ENCODE measurements at places on chromosomes 7 and 10. TPM values are rescaled to one million over a fixed set of nuclear protein-coding genes. Genes with fewer than 3 reads are reported as not detected.

GRCh38 chr7:67306331-67306730 is 309.7 kb downstream of the TYW1 start:
- no peak for DNase-seq

DNA sequence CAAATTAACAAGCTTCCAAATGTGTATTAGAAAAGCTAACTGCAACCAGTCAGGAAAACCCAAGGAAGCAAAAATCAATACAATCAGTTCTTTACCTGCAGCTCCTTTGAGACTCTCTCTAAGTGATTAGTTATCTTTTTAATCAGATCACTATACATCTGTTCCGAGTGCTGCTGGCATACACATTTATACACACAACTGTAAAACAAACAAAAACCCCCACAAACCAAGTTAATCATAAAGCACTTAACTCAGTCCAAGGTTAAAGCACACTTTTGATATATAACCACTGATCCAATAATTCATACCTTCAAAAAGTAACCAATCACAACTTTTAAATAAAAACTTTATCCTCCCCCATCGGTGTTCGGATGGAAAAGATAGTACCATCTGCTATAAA is 25.6 kb downstream of the CACUL1 start:
- DNase-seq, result no peak

- DNase-seq, result no peak
Measured at GRCh38 chr7:124113045-124113444, 80.2 kb upstream of the TMEM229A start.

Gene HGF
- 4.6 TPM for total RNA-seq

GRCh38 chr7:149783386-149784250 is 10.2 kb upstream of the ZNF467 start:
- DNase-seq, result no peak

- no peak for DNase-seq
Measured at GRCh38 chr10:58358314-58358933, 23.6 kb downstream of the UBE2D1 start.

Gene SPDYE8
- total RNA-seq, result not detected

Gene PALD1
- 1.9 TPM for total RNA-seq

GRCh38 chr7:79176859-79177477 is 276.5 kb downstream of the MAGI2 start:
- DNase-seq, result no peak

- no peak for DNase-seq
Measured at GRCh38 chr7:66919304-66919703, 1.7 kb upstream of the TMEM248 start.

Measured in mucosa of descending colon (tissue), 3 donors.